ENCODE measurements at places on chromosomes 4 and X.

- peak; percentile 35 for DNase-seq
Observed at GRCh38 chrX:42955349-42955748, 177.4 kb upstream of the PPP1R2C start.

DNA sequence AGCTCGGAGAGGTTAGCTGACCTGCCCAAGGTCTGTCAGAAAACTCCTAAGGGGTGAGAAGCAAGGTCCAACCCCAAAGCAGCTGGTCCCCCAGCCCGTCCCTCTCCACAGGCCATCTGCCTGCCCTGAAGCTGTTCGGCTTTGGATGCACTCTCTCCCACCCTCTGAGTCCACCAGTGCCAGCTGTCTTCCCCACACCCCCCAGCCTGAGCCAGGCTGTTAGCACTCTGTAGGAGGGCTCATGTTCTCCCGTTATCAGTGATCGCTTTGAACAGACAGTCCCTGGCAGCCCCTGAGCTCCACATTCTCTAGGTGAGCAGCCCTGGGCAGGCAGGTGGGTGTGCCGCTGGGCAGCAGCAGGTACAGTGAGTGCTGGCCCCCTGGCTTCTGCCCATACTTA, 16.0 kb downstream of the ZNF185 start:
- DNase-seq, result no peak

GRCh38 chr4:8163026-8163425, 4.4 kb upstream of the ABLIM2 start:
- DNase-seq, result no peak

DNA sequence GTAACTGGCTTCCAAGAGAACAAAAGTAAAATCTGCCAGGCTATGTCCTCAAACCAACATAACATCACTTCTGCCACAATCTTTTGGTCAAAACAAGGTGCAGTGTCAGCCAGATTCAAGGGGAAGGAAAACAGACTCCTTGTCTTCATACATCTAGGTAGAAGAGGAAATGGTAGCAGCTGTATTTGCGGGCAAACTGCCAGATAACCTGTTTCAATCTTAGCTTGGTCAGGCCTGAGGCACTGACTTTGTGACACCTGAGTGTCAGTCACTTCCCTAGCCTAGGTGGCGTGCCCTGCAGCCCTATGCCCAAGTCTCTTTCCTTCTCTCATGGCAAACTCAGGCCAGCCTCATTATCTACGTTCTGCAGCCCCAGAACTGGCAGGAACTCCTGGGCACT, 146.2 kb upstream of the JADE1 start:
- DNase-seq, result no peak

DNA sequence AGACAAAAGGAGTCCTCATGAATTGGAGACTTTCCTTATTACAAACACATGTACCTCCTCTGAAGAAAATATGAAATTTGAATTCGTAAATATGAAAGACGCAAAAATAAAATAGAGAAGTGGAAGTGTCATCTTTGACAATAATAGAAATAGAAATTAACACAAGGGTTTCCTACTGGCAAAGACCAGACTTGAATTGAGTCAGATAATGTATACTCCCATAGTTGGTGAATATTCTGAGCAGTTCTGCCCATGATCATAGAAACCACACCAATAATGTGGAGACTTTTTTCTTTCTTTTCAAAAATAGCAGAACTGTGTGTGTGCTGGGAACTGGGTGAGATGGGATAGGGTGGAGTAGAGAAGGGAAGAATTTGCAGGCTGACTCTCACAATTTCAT, 277.7 kb upstream of the TET2 start:
- peak; percentile 61 for DNase-seq

- DNase-seq, result no peak
Observed at GRCh38 chr4:25913056-25913850, 767 bp upstream of the SMIM20 start.

GRCh38 chr4:5463936-5464650, 244.3 kb downstream of the EVC2 start:
- DNase-seq, result no peak

DNA sequence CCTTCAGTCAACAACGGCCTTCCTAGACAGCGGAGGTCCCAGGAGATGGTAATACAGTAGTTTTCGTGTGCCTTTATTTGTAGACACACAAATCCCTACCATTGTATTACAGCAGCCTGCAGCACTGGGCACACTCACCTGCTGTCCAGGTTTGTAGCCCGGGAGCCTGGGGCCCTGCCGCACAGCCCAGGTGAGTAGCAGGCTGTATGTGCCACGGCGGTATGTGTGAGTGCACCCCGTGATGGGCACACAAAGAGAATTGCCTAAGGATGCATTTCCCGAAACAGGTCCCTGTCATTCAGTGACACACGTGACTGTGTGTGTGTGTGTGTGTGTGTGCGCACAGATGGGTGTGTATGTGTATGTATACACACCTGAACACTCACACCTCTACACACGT, 8.1 kb upstream of the SLC25A6 start:
- DNase-seq, result no peak

DNA sequence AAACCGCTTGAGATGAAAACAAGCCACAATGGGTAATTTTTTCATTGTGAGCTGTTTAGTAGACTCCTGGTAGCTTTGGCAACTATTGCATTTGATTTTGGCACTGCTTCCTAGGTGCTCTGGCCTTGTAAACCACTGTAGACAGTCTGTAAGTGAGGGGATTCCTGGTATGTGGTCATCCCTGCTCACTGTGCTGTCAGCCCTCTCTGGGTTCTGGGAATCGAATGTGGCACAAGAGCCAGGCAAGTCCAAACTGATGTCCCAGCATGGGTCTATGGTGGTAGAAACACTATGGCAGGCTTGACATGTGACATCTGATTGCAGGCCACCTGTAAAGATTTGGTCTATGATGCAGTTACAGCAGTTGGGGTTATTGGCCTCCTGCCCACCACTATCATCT, 2.5 kb downstream of the USP51 start:
- DNase-seq, result no peak

GRCh38 chrX:43513085-43513484, 143.0 kb upstream of the MAOA start:
- DNase-seq, result no peak

DNA sequence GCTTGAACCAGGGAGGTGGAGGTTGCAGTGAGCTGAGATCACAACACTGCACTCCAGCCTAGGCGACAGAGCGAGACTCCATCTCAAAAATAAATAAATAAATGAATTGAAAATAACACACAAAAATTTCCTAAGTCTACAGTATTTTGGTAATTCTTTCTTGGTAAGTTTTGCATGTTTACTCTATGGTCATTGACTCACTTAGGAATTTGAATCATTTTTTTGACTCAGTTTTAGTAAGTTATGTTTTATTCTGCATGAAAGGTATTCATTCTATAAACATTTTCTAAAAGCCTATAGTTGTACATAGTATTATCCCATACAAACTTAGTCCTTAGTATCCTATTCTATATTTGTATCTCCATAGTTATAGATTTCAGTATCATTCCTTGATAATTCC, 772.9 kb upstream of the SLIT2 start:
- no peak for DNase-seq

DNA sequence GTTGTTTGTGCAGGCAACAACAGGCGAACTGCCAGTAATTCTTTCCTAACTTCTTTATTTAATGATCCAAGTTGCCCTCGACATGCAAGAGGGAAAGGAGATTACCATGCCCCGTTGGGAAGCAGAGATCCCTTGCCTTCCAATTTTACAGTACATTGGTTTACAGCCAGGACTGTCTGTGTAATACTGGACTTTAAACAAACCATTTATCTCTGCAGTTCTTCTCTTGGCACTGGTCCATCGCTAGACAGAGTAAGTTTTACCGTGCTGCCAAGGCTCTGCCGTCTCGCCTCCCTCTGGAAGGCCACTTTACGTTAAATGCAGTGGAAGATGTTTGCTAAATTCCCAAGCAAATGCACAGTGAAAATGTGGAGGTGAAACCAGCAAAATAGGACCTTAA, 660.3 kb upstream of the PRKX start:
- no peak for DNase-seq

DNA sequence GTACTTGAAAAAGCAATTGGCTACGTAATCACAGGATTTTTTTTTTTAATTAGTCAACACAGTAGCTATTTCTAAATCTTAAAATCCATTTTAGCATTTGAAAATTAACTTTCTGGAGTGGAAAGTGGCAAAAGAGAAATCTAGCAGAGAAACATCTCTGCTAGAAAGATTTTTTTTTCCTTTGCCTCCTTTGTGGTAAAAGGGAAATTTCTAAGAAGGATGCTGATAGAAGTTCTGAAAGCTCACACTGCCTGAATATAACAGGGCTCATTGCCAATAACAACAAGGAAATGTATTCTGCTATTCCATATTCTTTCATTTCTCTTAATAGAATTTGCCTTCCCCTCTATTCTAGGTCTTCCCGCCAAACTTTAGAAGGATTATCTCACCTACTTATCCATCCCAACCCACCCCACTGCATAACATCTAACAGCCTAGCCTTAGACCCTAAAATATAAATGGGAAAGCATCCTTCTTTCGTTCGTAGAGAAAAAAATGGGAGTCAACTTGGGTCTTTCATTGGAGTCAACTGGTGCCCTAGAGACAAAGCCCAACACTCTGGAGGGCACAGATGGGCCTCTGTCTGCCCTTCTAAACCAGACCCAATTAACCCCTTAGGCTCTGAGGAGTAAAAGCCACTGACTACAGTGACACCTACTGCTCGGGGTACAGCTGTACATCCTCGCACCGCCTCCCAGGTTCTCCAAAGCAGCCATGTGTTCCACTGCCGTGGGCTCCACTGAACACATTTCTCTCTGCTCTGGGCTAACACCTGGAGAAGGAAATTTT, 103.9 kb downstream of the MAML3 start:
- DNase-seq, result no peak

DNA sequence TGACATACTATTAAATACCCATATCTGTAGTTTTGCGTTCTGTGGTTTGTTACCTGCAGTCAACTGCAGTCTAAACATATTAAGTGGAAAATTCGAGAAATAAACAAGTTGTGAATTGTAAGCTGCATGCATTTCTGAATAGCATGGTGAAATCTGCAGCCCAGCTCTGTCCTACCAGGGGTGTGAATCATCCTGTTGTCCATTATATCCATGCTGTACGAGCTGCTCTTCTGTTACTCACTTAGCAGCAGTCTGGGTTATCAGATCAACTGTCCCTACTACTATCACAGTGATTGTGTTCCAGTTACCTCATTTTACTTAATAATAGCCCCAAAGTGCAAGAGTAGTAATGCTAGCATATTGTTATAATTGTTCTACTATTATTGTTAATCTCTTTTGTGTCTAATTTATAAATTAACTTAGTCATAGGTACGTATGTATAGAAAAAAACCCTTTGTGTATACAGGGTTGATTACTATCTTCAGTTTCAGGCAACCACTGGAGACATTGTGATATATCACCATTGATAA, 173.7 kb upstream of the FAT4 start:
- DNase-seq, result no peak

DNA sequence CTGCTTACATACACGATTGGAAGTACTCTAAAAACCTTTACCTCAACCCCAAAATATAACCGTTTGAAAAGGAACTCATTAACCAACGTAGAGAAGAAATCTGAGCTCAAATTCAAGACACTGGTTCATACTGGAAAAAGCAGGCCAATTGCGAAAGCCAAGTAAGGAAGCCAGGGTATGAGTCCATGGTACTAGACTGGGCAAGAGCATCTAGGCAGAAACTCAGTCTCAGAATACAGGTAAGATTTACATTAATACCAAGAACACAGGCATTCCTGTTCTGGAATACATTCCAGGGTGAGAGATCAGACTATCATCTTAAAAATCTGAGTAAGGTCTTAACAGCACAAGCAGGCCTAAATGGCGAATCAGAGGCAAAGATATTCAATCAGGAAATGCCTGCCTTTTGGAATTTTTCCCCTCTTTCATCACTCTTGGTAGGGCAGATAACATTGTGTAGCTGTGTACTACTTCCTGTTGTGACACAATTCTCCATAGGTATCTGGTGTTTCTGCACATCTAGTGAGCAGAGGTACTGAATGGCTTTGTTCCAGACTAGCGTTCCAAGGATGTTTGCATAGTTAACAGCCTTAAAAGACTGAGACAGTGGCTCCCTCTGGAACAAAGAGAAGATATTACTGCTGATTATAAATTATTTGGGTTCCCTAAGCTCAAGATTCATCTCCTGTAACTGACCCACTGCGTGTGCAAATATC, 311.3 kb downstream of the PCDH19 start:
- DNase-seq, result no peak

GRCh38 chr4:153166716-153167501, 37.3 kb upstream of the TRIM2 start:
- DNase-seq, result peak; percentile 11

GRCh38 chr4:101242441-101242840, 104.9 kb downstream of the PPP3CA start:
- no peak for DNase-seq

DNA sequence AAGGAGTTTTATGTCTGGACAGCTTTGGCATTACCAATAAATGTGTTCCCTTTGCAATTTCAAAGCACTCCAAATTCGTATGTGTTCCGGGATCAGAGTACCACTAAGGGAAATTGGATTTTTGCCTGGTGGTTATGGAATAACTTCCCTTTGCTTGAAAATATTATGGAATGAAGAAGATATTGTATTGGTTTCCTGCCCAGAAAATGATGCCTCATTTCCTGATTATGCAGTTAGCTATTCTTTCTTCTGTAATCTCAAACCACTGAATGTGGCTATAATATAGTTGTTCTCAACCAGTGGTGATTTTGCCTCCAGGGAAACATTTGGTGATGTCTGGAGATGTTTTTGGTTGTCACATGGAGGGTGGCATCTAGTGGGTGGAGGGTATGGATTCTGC, 142.9 kb downstream of the PCDH7 start:
- no peak for DNase-seq

DNA sequence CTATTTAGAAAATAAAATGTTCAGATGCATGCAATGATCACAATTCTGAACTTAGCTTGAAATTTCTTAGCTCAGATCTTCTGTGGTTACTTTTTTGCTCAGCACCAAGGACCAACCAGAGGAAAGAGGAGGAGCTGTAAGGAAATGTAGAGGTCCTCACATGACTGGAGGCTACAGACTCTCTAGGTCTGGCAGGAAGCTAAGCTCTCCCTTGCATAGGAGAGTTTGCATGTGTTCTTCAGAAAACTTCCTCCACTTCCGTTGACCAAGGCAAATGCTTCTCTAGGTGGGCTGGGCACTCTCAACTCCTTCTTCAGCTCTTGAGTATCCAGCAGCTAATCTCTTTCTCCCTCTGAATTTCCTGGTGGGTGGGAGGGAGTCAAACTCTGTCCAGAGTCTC, 119.6 kb downstream of the BTC start:
- DNase-seq, result no peak

- DNase-seq, result no peak
Observed at GRCh38 chrX:136623396-136623795, 24.6 kb upstream of the CD40LG start.

Measured in inflammatory macrophage treated with lipopolysaccharide for 4 hours (primary cell).